ENCODE measurements at places on chromosomes 5 and 9.

DNA sequence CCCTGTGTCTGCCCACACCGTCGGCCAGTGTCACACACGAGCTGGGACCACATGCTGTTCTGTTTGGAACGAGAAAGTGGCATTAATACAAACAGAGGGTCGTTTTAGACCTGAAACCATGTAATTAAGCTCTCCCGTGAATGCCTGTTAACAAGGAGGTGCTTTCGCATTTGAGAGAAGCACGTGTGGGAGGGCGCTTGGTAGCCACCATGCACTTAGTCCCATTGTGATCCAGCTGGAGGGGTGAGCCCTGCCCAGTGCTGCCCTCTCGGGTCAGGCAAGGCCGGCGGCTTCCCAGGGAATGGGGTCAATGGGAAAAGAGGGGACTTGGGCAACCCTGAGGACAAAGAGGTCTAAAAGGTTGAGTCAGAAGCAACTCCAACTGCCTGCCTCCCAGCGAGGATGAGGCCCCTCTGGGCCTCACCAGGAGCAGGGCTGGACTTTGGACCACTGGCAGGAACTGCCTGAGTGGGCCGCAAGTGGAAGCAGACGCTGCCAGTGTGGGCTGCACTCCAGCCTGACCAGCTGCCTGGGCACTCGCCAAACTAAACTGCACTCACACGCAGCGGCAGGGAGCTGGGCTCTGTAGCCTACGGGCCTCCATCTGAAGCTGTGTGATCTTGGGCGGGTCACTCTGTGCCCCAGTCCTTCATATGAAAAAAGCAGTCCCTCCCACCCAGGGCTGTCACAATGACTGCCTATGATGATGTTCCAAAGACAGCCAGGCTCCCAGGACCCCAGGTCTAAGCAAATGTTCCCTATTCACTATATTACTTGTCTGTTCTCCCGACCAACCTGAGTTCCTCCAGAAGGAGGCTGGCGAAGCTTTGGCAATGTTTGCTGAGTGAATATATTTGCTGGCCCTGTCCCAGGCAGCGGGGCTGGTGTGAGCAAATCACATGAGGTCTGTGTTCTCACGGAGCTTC is 195.7 kb downstream of the CDK5RAP2 start:
- peak; percentile 25 for DNase-seq

DNA sequence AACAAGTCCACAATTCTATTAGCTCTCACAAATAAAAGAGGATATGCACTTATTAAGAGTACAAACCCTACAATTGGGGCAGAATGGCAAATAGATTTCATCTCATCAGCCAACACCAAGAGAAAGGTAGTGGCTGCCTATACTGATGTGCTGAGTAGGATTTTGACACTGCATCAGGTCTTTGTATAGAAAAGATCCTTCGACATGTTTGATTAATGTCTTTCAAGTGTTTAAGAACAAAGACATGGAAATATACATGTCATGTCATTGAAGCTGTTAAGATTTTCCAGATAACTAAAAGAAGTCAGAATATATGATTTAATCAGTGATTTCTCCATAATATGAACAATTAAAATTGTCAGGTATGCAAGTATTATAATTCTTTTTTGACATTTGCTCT is 238.7 kb upstream of the GRAMD2B start:
- no peak for DNase-seq

DNA sequence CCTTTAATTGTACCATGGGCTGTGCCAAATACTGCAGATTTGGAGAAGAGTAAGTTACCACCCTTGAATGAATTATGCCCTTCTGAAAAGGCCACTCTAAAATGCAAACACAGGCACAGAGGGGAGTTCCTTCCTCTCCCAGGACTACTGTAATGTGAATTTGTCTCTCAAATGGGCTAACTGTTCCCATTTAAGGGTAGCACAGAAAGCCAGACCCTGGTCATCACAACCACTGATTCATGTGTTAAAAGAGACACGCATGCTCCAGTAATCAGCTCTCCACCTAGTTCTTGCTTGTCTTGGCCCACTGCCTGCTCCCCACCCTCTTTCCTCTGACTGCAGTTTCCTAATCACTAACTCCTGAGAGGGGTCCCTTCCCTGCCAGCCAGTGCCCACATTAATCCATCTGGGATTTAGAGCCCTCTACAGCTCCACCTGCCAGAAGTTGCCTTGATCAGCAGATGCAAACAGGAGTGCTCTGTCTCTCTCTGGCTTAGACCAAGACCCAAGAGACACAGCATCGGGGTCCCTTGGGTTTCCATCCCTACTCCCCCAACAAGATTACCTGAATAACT is 382.4 kb downstream of the TMEM167A start:
- DNase-seq = no peak

- no peak for DNase-seq
Observed at GRCh38 chr5:83145241-83145640, 67.9 kb downstream of the XRCC4 start.

DNA sequence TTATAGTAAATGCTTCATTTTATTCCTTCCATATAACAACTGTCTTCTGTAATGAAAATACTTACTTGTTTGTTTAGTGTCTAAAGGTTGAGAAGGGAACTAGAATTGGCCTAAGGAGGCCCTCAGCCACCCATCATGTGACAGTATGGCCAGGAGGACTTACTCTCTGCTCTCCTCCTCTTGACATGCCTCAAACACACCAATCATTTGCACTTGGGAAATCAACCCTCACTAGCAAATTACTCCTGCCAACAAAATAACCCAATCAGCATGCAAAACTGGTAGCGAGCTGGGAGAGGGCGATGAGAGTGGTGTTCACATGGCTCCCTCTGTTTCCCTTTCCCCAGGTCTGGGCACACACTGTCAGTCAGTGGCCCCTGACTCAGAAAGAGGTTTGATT is 58.6 kb upstream of the MEF2C start:
- no peak for DNase-seq

- DNase-seq = no peak
Observed at GRCh38 chr5:63217422-63217821, 638.8 kb downstream of the LRRC70 start.

GRCh38 chr9:83986765-83987401 is 6.3 kb downstream of the RMI1 start:
- DNase-seq = peak; percentile 35

- DNase-seq = no peak
Observed at GRCh38 chr5:52449516-52449915, 338.2 kb upstream of the ITGA1 start.

GRCh38 chr5:32711681-32712480 is 760 bp downstream of the NPR3 start:
- peak; percentile 58 for DNase-seq

DNA sequence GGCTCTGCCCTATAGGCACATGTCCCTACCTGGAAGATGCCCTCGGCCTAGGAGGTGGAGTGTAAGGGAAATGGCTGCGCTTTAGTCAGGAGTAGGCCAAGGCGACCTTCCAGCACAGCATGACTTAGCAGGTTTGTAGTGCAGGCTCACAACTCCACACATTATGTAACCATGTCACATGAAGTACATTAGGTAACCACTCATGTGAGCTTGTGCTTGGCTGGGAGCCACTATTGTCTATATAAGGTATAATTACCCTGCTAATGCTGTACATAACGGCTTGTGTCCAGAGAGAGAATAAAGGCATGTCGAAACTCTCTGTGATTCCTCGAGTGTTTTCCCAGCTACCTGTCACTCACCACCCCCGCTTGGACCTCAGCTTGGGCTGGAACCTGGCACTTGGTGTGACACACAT is 74.9 kb downstream of the CAMK4 start:
- no peak for DNase-seq

DNA sequence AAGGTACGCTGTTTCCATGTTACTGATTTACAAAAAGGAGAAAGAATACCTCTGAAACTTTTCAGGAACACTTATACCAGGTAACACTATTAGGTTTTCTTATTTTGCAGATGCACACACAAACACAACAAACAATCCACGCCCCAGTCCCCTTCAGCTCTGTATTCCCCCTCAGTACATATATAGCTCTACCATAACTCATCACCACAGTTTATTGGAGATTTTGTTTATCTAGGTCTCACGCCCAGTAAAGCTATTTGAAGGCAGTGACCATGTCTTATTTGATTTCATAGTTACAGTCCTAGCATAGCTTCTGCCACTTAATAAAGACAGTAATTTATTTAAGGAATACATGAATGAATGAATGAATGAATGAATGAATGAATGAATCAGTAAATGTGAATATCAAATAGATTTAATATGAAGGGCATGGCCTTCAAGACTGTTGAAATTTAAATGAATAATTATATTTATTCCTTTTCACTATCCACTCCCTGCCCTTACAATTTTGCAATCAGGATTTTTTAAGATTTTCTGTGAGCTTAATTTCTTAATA is 32.9 kb downstream of the INVS start:
- DNase-seq = no peak

GRCh38 chr5:14057289-14057688 is 85.9 kb upstream of the TRIO start:
- DNase-seq = no peak

DNA sequence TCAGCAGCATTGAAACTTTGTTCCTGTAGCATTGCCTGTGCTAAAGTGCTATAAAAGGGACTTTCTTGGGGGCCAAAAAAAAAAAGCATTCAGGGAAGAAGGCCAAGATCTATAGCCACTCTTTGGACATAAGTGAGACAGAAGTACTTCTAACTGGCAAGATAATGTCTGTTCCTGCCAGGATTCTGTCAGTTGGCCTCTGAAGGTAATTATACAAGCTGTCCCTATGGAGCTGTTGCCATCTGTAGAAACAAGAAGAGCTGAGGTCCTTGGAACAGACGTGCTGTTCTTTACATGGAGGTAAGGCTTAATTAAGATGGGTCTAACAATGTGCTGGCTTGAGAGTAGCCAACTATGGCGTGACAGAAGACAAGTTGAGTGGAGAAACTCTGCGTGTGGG is 9.7 kb downstream of the KIF20A start:
- DNase-seq = no peak

DNA sequence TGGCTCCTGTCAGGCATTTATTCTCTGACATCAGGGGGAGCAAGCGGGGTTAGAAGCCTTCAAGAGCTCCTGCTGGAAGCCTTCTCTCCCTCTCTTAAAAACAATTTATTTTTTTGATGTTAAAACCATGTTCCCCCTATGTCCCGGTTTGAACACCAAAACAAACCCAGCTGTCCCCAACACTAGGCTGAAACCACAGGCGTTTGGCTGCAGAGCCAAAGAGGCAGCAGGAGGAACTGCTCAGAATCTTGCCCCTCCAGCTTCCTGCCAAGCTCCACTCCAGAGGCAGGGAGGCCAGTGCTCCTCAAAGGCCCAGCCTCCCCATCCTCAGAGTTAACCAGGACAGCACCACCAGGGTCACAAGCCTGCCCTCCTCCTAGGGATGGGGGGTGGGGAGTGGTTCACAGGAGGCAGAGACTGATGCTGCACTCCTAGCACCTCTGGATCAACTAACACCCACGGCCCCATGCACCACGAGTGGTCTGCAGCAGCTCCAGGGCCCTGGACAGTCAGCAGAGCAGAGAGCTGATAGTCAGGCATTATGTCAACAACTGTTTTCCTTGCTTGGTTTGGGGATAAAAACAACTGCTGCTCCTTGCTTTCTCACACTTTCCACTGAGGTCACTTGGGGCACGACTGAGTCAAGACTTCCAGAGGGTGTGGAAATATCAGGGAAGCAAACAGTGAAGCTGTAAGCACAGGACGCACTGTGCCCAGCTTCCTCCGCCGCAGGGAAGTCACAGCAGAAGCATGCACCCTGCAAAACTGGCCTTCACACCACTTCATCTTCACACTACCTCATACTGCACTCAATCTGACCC is 96.5 kb upstream of the ADRA1B start:
- no peak for DNase-seq

DNA sequence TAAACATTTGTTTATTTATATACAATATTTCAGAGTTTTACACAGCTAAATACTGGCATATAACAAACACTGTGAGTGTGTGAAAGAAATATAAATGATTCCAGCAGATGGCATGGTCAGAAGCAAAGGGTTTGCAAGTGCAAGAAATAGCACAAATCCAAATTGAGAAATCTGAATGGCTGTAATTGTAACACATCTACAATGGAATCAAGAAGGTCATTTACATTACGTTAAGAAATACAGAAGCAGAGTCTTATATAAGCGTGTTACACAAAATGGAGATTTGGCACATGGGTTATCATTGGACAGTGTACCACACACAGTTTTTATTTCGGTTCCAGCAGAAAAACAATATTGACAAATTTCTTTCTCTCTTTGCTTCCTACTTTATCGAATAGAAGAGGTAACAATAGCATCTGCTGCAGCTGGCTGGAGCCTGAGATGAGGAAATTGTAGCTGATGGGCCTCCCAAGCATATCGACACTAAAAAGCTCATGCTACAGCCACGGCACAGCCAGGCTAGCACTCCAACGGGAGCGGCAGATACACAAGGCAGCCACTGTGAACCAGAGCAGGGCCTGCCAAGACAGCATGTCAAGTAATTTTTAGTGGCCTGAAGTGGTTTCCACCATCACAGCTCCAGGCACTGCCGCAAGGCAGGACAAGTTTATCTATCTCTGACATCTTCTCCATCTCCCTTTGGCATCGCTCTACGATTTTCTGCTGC is 564.6 kb upstream of the DMAC1 start:
- DNase-seq = no peak

DNA sequence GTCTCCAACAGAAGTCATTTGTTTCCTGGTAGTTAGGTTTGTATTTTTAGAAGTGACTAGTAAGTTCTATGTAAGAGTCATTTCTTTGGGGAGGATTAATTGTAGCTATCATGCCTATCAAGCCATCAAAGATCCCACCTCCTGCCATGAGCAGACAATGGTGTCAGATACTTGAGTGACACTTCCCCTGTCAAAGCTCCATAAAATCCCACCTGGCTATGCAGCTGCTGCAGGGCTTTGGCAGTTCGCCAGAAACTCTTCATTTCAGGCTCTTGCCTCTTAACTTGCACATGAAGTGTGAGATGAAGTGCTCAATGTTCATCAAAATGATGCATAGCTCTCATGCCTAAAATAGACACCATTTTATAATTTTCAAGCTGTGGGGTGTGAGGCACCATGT is 312.1 kb downstream of the CDH12 start:
- no peak for DNase-seq

DNA sequence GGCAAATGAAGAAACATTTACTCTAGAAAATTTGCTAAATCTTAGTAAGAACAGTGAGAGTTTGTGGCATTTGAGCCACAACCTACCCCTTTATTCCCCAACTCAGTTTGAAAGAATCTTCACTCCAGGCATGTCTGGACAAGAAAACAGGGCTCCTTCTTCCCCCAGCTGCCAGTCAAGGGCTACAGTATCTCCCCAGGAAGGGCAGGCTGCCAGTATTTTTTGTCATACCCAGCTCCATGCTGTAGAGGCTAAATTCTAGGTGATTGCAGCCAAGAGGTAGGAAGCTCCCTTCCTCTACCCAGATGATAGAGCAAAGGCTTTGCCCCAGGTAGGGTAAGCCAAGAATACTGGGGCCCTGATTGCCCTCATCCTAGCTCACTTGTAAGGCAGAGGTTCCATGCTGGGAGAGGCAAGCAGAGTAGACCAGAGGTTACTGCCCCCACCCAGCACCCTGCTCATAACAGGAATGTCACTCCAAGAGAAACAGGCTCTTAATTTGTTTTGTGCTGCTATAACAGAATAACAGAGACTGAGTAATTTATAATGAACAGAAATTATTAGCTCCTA is 20.0 kb upstream of the GRPEL2 start:
- DNase-seq = no peak

GRCh38 chr5:67960939-67961338 is 254.6 kb upstream of the PIK3R1 start:
- no peak for DNase-seq

- no peak for DNase-seq
Observed at GRCh38 chr5:17129093-17129849, 88.2 kb upstream of the BASP1 start.

Data from fibroblast of skin of back (primary cell).